CD4-positive, alpha-beta T cell (primary cell): ENCODE measurements at places on chromosomes 4 and X.

DNA sequence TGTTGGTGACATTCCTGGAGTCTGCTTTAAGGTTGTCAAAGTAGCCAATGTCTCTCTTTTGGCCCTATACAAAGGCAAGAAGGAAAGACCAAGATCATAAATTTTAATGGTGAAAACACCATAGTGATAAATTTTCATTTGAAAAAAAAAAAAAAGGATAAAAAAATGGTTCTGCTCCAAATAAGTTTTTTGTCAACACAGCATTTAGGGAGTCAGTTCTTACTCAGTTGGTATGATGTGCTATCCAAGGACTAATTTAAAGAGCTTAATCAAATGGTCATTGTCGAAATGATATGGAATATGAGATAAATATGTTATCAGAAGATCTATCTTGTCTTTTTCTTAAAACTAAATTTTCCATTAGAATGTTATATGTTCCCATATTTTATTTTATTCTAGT is 83.9 kb downstream of the PCDH18 start:
- no peak for DNase-seq

GRCh38 chr4:122073615-122074014 is 78.5 kb upstream of the BLTP1 start:
- no peak for DNase-seq

DNA sequence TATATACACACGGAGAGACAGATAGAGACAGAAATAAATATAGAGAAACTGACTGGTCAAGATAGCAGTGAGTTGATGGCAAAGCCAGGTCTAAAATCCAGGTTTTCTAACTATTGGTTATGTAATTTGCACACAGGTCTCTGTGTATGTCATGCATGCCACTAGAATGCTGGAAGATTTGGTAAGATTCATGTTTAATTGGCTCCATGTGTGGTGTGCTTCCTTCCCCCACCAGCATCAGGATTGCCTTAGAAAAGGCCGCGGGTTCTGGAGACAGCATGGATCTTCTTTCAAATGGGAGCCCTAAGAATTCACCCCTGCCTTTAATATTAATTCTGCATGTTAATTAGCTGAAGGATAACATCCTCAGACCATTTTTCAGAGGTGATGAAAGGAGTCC is 31.3 kb downstream of the HAND2 start:
- no peak for DNase-seq

GRCh38 chr4:71537551-71538065 is 198.8 kb downstream of the SLC4A4 start:
- DNase-seq: no peak

DNA sequence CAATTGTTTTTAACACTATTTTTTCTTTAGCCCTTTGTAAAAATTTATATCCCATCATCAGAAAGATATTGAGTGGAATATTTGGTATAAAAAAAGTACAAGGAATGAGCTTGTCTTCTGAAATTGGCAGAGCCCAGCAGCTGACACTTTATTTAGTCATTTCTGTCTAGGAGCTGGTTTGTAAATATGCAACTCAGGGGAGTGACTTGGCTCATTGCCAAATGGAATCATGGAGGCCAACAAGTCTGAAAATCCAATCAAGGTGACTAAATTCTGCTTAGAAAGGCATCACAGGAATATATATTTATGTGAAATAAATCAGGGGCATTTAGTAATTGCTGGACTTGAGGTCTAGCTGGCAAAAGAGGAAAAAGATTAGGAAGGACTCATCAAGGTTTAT is 74.4 kb downstream of the OTC start:
- DNase-seq: no peak

DNA sequence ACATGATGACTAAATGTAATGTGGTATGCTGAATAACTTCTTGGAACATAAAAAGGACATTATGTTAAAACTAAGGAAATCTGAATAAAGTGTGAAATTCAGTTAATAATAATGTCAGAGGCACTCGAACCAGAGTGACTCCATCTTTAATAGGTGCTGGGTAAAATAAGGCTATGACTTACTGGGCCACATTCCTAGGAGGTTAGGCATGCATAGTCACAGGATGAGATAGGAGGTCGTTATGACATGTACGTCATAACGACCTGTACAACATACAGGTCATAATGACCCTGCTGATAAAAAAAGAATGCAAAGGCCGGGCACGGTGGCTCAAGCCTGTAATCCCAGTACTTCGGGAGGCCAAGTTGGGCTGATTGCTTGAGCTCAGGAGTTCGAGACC is 28.9 kb upstream of the OPHN1 start:
- DNase-seq: no peak

GRCh38 chr4:95048296-95048695 is 290.5 kb downstream of the BMPR1B start:
- no peak for DNase-seq

DNA sequence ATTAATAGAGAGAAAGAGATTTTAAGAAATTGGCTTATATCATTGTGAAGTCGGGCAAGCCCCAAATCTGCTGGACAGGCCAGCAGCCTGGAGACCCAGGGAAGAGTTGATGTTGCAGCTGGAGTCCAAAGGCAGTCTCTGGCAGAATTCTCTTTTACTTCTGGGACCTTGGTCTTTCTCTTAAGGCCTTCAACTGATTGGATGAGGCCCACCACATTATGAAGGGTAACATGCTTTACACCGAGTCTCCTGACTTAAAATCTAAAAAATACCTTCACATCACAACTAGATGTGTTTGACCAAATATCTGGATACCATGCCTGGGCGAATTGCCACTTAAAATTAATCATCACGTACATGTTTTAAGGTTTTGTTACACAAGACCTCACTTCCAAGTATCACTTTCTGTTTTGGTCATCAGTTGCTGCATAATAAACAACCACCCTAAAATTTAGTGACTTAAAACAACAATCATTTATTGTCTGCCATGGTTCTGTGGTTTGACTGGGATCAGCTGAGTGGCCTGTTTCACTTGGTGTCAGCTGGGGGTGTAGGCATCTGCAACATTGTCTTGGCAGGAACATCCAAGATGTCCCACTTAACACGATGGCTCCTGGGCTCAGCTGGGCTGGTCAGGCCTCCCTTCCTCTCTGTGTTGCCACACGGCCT is 3.4 kb downstream of the CD38 start:
- DNase-seq: no peak

- no peak for DNase-seq
Observed at GRCh38 chr4:70364002-70364401, 3.4 kb downstream of the SMR3A start.

DNA sequence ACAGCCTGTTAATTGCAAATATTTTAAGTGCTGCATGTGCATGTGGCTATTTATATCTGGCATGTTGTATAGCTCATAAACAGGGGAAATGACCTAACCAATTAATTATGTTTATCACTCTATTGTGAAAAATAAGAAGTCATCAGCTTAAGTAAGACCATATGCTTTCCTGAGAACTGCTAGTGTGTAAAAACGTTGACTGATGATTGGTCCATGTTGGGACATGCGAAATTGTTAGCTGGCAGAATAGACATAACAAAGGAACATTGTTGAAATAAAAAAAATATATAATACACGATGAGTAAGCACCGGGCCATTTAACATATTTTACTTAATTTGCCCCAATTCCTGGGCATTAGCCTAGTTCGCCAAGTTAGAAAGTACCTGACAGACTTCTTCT is 207.5 kb downstream of the ANK2 start:
- no peak for DNase-seq

DNA sequence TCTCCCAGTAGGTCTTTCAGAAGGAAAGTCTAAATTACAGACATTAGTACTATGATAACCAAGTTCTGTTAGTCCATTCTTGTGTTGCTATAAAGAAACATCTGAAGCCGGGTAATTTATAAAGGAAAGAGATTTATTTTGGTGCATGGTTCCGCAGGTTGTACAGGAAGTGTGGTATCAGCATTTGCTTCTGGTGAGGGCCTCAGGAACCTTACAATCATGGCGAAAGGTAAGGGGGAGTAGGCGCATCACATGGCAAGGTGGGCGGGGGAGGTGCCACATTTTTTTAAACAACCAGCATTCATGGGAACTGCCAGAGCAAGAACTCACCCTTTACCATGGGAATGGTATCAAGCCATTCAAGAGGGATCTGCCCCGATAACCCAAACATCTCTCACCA is 26.2 kb upstream of the USP46 start:
- no peak for DNase-seq

DNA sequence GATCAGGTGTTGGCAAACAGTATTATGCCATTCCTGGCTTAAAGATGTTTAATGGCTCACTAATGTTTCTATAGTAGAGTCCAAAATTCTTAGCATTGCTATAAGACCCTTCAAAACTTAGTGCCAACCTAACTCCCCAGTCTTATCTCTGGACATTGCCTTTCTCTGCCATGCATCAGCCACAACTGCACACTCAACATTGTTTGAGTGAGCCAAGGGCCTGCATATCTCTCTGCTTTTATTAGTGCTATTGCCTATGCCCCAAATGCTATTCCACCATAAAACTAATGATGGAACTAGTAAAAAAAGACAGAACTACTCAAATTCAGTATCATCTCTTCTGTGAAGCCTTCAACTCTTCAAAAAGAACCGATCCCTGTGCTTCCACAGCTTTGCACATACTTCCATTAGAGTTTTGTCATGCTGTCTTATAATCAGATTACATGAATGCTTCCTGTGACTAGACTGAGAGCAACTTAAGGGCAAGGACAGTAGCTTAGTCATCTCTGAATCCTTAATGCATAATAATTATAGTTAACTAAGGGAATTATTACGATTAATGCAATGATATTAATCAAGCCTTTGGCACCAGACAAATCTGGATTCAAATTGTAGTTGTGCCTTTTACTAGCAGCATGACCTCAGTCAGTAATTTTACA is 53.7 kb downstream of the CHM start:
- no peak for DNase-seq

GRCh38 chrX:18855919-18856644 is 127.8 kb downstream of the PHKA2 start:
- DNase-seq: no peak
